Dermis blood vessel endothelial cell (primary cell): ENCODE measurements at places on chromosomes 13 and 19. TPM values are rescaled to one million over a fixed set of nuclear protein-coding genes. Genes with fewer than 3 reads are reported as not detected.

DNA sequence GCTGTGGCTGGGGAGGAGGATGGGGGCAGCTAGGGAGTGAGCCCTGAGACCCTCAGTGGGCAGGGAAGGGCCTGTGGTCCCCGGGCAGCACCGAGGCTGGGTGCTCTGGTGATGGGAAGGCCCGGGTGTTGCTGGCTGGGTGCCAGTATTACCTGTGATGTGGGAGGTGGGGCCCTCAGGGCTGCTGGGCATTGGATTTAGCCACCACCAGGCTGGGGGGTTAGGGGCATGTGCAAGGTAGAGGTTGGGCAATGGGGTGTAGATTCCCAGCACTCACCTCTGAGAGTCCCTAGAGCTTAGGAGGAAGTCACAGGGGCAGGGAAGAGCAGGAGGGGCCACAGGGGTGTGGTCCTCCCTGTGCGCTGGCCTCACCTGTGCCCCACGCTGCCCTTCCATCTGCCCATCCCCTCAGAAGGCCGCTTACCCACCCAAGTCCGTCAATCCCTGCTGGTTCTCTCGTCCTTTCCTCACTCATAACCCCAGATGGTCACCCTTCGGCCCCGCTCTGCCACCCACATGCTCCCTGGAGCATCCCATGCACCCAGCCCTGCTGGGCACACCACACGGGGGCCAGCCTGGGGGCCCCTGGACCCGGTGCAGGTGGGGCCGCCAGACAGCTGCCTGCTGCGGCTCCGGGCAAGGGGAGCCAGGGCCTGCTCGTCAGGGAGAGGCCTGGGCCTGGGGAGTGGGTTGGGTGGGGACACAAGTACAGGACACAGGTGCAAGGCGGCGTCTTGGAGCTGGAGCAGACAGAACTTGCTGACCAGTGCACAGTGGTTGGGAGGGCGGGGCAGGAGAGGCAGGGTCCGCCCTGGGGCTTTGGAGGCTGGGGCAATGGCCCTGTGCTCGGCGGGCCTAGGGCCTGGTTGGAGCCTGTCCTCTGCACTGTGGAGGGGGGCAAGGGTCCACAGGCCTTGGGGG lies 12.5 kb downstream of the EPN1 start:
- DNase-seq, result no peak

Gene KLF5
- total RNA-seq, result 1.0 and 1.2 TPM in 2 replicates

Gene TMPRSS9
- total RNA-seq, result under 0.01 and 0.14 TPM in 2 replicates

- no peak for DNase-seq
Measured at GRCh38 chr13:76644906-76645305, 241.3 kb downstream of the KCTD12 start.

DNA sequence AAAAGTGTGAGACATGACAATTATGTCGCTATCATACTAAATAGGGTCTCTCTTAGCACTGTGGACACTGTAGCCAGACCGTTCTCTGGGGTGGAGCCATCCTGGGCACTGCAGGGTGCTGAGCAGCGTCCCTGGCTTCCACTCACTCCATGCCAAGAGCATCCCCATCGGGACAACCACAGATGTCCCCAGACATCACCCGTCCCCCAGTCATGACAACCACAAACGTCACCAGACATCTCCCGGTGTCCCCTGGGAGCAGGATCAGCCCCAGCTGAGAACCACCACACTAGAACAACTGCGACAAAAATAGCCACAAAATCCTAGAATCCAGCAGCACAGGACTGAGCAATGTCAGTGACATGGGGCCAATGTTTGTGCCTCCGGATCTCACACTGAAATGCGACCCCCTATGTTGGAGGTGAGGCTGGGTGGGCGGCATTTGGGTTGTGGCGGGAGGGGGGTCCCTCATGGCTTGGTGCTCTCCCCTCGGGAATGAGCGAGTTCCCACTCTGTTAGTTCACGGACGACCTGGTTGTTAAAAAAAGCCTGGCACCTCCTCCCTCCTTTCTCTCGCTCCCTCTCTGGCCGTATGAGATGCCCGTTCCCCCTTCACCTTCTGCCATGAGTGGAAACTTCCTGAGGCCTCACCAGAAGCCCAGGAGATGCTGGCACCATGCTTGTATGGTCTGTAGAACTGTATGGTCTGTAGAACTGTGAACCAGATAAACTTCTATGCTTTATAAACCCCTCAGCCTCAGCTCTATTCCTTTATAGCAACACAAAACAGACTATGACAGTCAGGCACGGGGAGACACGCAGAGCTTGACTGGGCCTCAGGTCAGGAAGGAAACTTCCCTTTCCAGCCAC lies 93.9 kb downstream of the GADD45B start:
- DNase-seq, result no peak

DNA sequence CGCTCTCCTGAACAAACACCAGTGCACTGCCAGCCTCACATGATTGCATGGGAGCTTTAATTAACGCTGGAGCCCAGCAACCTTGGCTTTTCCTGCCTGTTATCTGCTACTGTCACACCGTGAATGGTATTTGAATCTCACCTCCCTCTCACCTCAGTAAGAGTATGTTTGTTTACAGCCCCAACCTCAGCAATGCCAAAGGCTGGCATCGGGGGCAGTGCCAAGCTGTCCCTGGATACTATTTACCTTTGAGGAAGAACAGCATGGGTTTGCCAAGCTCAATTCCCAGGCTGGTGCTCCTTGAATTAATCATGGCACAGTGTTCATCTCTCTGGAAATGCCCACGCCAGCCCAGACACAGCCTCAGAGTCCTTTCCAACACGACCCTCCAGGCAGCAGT lies 57.2 kb upstream of the SERPINE3 start:
- no peak for DNase-seq

- no peak for DNase-seq
Measured at GRCh38 chr19:51143486-51143885, 1.4 kb downstream of the SIGLEC7 start.

DNA sequence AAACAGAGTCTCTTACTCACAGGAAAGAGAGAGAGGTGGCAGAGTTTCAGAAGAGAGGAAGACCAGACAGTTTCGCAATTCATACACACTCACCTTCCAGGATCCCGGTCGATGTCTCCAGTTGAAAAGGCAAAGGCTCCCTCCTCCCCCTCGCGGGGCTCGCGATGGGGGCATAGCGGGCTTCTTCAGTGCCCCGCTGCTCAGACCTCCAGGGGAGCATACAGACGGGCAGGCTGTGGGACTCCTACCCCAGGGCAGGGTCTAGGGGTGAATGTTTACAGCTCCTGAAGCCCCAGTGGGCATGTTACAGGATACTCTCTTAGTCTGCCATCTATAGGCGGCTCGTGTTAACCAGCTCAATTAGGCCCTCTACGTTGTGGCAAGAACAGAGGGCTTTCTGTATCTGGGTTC lies 139.2 kb downstream of the SLITRK5 start:
- no peak for DNase-seq

DNA sequence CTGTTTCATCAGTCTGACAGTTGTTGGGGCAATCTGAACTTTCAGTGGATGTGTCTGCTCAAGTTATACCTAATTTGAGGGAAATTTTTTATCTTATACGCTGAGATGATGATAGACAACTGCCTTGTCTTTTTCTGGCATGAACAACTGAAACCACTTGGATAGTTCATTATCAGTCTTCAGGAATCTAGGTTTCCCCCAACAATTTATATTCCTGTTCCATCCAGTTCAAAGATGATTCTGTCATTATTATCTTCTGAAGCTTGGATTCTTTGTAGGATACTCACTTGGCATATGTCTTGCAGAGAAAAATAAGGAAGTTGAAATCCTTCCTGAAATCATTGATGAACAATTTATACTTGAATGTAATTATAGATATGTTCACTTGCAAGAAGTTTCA lies 193.7 kb downstream of the LMO7 start:
- no peak for DNase-seq

Gene SSC5D
- 0.19 and 0.51 TPM in 2 replicates for total RNA-seq

GRCh38 chr19:17235300-17235970 lies 9.4 kb downstream of the OCEL1 start:
- DNase-seq, result peak; percentile 84

- no peak for DNase-seq
Measured at GRCh38 chr13:37716420-37717195, 118.0 kb upstream of the POSTN start.

Gene PCP2
- not detected in 2 replicates for total RNA-seq

DNA sequence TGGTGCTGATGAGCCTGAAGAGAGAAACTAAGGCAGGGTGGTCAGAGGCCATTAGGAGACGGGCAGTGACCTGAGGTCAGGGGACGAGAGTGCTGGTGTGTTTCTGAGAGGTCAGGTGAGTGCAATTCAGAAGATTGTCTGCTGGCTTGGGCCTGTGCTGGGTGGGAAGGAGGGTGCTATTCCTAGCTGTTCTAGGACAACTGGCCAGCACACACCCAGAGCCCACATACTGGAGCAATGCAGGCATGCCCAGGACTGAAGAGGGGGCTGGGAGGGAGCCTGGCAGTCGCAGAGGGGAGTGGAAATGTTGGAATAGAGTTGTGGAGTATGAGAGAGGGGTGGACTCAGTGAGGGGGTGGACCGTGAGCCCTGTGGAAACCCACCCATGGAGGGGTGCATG lies 16.5 kb downstream of the ARHGEF7 start:
- no peak for DNase-seq

- peak; percentile 23 for DNase-seq
Measured at GRCh38 chr13:33109801-33110200, 93.6 kb downstream of the KL start.

DNA sequence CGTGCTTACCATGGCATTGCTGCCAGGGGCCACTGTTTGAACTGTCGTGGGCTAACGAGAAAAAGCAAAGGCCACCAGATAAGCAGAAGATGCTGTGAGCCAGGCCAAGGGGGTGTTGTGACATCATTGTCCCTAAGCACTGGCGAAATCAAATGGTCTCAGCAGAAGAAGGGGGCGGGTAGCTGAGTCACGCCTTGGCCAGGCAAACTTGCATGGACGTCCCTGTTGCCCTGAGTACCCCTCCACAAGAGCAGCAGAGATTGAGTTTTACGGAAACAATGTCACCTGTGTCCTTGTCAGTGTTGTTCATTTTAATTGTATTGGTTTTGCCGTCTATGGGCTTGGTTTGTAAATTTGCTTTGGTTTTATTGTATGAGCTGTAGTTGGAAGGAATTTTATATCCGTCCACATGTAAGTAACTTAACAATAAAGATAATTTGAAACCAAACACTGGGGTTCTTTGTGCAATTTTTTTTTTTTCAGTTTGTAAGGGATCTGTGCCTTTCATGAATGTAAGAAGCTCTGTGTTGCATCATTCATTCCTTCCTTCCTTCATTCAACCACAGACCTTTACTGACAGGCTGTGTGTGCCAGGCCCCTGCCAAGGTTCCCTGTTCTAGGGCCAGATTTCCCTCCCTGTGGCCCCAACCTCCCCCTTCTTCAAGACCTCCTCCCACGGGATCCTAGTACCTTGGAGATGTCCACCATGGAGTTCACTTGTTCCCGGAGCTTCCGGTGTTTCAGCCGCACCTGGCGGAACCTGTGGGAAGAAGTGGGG lies 12.3 kb downstream of the KCNN4 start:
- DNase-seq, result no peak

DNA sequence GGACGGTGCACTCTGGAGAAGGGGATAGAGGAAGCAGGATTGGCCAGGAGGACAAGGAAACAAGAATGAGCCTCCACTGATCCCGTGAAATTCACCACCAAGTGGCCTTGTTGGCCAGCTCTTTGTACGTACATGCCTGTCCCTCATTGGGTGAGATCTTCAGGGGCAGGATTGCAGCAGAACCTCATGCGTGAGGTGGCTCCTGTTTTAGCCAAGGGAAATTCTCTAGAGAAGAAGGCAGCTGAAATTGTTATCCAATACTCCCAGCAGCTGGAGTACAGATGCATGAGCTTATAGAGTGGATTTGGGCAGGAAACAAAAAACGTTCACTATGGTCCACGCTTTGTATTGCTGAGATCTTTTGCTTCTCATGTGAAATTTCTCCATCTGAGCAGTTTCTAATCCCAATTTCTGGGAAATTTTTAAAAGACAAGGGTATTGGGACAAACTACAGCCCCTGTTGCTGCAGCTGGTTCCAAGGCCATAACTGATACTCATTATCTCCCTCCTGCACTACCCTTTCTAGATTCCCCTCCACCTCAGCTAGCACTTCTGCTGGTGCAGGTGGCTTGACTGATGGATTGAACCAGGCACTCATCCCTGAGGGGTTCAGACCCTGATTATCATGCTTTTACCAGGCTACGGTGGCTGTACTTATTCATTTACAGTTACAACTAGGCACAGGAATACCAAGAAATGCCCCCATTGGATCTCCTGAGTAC lies 3.9 kb upstream of the RNF6 start:
- DNase-seq, result no peak

Gene MCEMP1
- total RNA-seq, result not detected in 2 replicates

Gene BICRA
- total RNA-seq, result 12.2 and 12.9 TPM in 2 replicates

GRCh38 chr13:102798581-102799425 lies at the start of the genes BIVM and POGLUT2:
TSS of gene BIVM (plus strand) at chr13:102799119. CDS start at chr13:102807268, 8,149 bp downstream.
TSS of gene POGLUT2 (minus strand) at chr13:102798976. CDS start at chr13:102798670, 306 bp downstream.
- DNase-seq, result peak; percentile 95

Gene COMMD6
- total RNA-seq, result 26.9 and 45.1 TPM in 2 replicates

- no peak for DNase-seq
Measured at GRCh38 chr19:49890349-49891311, 6.1 kb downstream of the IL4I1 start.

DNA sequence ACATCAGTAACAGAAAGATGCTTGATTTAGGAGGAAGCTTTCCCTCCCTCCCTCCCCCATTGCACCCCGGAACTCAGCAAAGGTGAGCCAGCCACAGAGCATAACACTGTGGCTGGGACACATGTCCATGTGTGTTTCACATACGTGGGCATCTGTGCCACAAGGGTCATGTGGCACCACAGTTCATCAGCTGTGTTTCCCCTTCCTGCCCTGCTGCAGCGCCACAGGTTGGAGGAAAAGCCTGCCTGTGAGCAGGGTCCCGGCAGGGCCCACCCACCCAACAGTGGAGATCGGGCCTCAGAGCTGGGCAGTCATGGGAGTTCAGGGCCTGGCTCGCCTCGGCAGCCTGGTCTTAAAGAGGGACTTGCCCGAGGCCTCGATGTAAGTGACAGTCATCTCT lies 2.8 kb downstream of the ACP5 start:
- no peak for DNase-seq
